B cell (primary cell): ENCODE measurements at places on chromosomes 1 and 21.

DNA sequence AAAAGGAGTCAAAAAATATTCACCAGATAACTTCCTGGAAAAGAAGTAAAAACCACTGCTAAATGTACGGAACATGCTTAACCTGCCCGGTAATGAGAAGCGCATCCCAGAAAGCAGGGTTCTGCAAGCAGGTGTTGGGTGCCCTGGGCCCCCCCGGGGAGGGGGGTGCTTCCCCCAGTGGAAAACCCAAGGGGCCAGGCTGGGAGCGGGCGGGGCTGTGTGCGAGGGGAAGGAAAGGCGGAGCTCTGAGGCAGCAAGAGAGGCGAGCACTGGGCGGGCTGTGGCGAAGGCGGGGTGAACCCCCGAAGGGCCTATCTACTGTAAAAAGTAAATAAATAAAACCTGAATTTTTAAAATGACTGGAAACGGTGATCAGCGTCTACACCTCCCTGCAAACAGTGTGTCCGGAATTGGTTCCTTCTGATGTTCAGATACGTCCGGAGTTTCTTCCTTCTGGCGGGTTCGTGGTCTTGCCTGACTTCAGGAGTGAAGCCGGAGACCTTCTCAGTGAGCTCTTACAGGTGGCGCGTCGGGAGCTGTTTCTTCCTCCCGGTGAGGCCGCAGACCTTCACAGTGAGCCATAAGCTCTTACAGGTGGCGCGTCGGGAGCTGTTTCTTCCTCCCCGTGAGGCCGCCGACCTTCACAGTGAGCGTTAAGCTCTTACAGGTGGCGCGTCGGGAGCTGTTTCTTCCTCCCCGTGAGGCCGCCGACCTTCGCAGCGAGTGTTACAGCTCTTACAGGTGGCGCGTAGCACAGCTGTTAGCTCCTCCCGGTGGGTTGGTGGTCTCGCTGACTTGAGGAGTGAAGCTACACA is 13.4 kb downstream of the FTCD start:
- no peak for DNase-seq

GRCh38 chr1:227913764-227914721 is 33.7 kb downstream of the WNT9A start:
- DNase-seq, result no peak

GRCh38 chr1:245958016-245958415 is 549.1 kb downstream of the SMYD3 start:
- no peak for DNase-seq

DNA sequence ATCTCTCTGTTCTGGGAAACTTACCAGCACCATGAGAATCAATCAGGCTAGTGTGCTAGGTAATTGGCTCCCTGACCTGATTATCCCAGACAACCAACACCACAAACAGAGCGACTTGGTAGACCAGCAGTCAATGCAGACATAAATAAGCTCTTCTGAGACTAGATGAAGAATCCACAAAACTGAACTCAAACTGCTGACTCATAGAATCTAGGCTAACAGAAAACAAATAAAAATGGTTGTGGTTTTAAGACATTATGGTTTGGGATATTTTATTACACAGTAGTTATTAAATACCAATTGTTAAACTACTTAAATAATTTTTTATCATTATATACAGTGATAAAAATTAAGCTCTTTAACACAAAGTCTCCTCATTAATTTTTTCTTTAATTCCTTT is 535.7 kb downstream of the COL11A1 start:
- no peak for DNase-seq

- no peak for DNase-seq
Measured at GRCh38 chr1:232046451-232047306, 420.1 kb downstream of the DISC1 start.

- no peak for DNase-seq
Measured at GRCh38 chr21:46376231-46376628, 52.3 kb downstream of the PCNT start.

GRCh38 chr21:35510957-35511695 is 462.0 kb upstream of the RUNX1 start:
- no peak for DNase-seq

GRCh38 chr1:100441146-100441545 is 88.8 kb downstream of the CDC14A start:
- no peak for DNase-seq

- no peak for DNase-seq
Measured at GRCh38 chr21:25416669-25417068, 190.6 kb downstream of the MRPL39 start.

GRCh38 chr1:173529106-173529505 is 52.0 kb downstream of the PRDX6 start:
- no peak for DNase-seq

- no peak for DNase-seq
Measured at GRCh38 chr1:112762541-112763500, 47.7 kb upstream of the PPM1J start.

DNA sequence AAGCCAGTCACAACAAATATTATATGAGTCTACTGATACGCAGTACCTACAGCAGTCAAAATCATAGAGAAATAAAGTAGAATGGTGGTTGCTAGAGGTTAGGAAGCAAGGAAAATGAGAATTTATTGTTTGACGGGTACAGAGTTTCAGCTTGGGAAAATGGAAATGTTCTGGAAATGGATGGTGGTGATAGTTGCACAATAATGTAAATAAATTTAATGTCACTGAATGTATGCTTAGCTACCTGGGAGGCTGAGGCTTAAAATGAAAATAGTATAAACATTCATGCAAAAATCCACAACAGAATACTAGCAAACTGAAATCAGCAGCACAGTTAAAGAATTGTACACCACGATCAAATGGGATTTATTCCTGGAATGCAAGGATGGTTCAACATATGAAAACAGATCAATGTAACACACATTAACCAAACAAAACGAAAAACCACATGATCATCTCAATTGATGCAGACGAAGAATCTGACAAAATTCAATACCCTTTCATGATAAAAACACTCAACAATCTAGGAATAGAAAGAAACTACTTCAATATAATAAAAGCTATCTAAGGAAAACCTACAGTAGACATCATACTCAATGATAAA is 10.7 kb downstream of the TUT4 start:
- no peak for DNase-seq

- no peak for DNase-seq
Measured at GRCh38 chr1:160550572-160551034, 27.5 kb upstream of the SLAMF6 start.
